ENCODE measurements at places on chromosomes 2 and 18.

DNA sequence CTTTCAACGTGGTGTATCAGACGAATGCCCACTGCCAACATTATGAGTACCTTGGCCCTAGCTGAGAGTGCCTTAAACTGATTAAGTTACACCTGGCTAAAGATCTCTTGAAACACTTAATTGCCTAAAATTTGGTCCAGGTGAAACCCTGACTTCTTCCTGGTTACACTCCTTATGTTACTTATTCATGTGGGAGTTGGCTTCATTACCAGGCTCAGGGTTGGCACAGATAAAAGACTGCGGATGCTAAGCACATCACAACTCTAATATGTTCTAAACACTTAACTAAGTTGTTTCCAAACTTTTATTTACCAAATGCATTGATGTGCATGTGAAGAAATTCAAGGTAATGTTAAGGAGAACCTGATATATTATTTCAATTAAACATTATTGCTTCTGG lies 298.9 kb downstream of the TCF4 start:
- DNase-seq = no peak

- DNase-seq = no peak
Observed at GRCh38 chr2:182763311-182763912, 47.4 kb downstream of the DNAJC10 start.

DNA sequence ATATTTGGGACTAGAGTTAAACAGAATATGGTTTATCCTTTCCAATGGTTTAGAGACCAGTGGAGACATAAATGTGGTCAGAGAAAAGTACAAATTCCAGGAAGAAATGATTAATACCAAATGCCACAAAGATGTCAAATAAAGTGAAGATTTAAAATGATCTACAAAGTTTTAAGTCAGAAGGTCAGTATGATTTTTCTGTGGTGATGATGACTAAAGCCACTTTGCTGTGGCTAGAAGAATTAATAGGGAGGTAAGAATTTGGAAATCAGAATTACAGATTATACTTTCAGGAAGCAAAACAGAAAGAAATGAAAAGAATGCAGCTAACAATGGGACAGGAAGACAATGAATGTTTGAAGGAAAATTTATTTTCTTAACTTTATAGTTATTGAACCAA lies 91.5 kb upstream of the CDH7 start:
- no peak for DNase-seq

DNA sequence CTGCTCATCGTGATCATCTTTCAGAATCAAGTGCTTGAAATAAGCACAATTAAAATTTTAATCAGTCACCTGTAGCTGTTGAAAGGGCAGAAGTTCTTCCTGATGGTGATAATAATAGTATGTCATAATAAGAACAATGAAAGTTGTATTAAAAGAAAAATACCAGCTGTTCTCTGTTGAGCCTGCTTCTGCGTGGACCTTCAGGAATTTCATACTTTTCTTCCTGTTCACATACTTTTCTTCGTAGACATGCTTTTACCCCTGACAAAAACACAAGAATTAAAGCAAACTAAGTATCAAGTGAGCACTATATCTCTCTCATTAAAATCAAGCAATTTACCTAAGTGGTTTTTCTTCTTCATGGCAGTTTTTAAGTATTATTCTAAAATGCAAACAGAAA lies 79.2 kb downstream of the BARD1 start:
- no peak for DNase-seq

GRCh38 chr2:74286725-74287124 lies 56.5 kb downstream of the SLC4A5 start:
- no peak for DNase-seq

- peak; percentile 32 for DNase-seq
Observed at GRCh38 chr18:30763902-30764350, 278.6 kb downstream of the DSC3 start.

- no peak for DNase-seq
Observed at GRCh38 chr2:111148925-111149324, 28.2 kb downstream of the BCL2L11 start.
